ENCODE measurements at places on chromosomes 5 and 9. TPM values are rescaled to one million over a fixed set of nuclear protein-coding genes. Genes with fewer than 3 reads are reported as not detected.

MOB3B gene
- 1.9 TPM for total RNA-seq

CARTPT gene
- not detected for total RNA-seq

RAPGEF1 gene
- 32.9 TPM for total RNA-seq

DRD1 gene
- not detected for total RNA-seq

GPR150 gene
- total RNA-seq = 0.13 TPM

FREM1 gene
- total RNA-seq = under 0.01 TPM

CDO1 gene
- total RNA-seq = 1.6 TPM

IL3 gene
- total RNA-seq = not detected

ACOT12 gene
- total RNA-seq = not detected
